ENCODE measurements at places on chromosomes 6 and 20. TPM values are rescaled to one million over a fixed set of nuclear protein-coding genes. Genes with fewer than 3 reads are reported as not detected.

Gene UNC5CL
- total RNA-seq, result under 0.01 TPM

Gene OR10C1
- not detected for total RNA-seq

Gene KCNK5
- total RNA-seq, result not detected

Gene BCAS1
- not detected for total RNA-seq

Gene PPP1R3G
- total RNA-seq, result 3.3 TPM

Gene SLC22A1
- 1.2 TPM for total RNA-seq

GRCh38 chr6:157867155-157867559, 44.1 kb downstream of the SNX9 start:
- DNase-seq, result peak; percentile 90

DNA sequence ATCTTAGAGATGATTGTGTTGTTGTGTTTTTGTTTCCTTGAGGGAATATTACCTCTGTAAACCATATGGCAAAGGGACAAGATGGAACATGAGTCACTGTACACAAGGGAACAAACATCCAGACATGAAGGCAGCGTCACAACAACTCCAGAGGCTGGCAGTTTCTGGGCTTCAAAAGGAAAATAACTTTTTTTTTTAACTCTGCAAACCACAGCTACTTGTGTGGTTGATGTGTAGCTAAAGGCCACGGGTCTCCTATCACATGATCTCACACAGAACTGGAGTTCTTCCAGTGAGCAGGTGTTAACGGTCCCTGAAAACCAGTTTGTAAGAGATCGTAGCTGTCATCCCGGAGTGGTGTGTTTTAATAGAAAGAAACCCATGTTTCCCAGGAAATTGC, 33.2 kb upstream of the HBS1L start:
- no peak for DNase-seq

DNA sequence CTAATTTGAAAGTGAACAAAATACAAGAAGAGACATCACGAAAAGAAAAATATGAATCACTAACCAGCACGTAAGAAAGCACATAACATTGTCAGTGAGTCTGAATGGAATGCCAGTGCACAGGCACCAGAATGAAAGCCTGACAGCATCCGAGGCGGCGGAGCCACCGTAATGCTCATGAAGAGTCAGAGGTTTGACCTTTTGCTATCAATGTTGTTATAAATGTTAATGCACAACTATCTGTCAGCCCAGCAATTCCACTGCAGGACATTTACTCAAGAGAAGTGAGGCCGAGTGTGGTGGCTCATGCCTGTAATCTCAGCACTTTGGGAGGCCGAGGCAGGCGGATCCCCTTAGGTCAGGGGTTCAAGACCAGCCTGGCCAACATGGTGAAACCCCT, 562.1 kb downstream of the PRKN start:
- no peak for DNase-seq

DNA sequence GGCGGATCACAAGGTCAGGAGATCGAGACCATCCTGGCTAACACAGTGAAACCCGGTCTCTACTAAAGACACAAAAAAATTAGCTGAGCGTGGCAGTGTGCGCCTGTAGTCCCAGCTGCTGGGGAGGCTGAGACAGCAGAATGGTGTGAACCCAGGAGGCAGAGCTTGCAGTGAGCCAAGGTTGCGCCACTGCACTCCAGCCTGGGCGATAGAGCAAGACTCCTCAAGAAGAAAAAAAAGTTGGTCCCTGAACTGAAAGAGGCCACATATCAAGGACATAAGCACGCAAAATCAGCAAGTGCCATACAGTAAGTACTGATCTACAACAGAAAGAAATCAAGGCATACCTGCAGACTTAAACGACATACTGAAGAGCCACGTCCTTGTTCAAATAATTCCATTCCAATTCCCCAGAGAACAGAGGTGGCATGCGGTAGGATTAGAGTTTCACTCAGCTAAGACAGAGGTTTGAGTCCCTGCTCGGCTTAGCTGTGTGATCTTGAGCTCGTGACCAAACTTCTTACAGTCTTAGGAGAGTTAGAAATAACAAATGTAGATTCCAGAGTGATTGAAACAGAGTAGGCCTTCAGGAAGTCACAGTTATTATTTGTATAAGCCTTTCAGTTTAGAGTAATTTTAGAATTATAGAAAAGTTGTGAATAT, 29.2 kb downstream of the B4GALT5 start:
- DNase-seq, result no peak

GRCh38 chr6:16787128-16787682, 25.9 kb upstream of the ATXN1 start:
- DNase-seq, result no peak

DNA sequence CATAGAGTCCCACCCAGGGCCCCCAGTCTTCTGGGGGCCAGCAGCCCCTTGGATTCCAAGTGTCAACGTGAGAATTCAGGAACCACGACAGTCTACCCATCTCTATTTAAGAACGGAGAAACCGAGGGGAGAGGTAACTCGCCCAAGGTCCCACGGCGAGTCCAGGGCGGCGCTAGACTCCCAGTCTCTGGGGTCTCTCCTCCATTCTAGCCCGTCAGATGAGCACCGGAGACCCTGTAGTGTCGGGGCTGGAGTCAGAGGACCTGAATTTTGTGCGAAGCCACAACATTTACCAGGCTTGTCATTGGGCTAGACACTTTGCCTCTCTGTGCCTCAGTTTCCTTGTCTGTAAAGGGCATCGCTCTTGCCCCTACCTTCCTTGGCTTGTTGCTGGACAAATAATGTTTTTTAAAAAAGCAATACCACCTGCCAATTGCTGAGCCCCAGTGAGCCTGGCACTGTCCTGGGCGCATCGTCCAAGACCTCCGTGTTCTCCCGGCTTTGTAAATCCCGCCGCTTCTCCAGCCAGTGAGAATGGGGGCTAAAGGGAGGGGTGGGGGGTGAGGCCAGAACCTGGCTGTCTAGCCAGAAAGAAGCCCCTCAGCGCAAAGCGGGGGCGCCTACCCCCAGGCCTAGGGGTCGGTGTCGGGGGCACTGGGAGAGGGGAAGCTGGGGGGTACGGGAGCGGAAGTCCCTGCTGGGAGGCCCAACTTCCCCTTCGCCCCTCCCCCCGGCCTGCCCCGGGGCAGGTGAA, 91.7 kb downstream of the NCR2 start:
- peak; percentile 15 for DNase-seq

DNA sequence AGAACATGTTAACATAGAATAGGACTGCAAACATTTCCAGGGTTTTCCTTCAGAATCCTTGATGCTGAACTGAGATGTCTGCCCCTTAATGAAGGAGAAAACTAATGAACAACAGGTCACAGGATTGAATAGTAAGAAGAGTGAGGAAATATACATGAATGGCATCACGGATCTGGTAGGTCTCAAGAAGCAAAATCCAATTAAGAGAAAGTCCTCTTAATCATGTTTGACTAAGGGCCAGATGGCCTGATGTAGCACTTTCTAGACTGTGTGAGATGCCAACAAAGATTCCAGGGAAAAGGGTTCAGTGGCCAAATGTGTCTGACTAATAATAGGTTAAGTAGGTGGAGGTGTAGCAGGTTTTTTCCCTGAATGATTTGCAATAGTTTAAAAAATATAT, 13.7 kb upstream of the SHPRH start:
- DNase-seq, result no peak

DNA sequence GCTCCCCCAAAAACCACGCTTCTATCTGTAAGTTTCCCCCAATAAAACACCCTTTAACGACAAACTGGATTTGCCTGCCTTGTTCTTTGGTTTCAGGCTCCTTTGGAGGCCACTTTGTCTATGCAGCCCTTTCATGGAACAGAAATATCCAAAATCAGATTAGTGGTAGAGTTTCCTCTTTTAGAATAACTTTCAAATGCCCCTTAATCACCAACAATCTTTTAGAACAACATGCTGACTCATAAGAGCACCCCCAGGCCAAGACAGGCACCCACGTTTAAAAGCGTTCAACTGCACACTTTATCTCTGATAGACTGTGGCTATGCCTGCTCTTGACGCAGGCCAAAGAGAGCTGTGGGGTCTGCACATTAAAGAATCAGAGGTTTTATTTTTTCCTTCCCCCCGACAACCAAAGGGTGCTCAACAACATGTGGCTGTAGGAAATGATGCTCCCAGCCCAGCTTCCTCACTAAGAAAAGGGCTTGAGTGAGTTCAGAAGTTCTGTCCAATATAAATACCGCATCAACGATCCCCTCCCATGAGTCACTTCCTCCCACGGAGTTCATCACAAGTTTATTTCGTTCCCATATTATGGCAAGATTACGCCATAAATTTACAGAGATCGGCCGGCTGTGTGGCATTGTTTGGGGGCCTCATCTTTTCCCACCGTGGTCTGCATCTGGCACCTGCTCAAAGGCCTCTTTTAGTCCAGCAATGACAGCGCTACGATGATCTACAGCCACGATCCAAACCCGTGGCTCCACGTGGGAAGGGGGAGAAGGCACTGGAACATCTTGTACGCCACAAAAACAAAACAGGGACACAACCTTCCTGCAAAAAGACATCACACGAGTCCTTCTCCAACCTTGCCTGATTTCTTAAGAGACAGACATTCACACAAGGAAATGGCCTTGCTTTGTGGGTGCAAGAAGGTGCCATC, 88.8 kb upstream of the NFATC2 start:
- DNase-seq, result peak; percentile 91

DNA sequence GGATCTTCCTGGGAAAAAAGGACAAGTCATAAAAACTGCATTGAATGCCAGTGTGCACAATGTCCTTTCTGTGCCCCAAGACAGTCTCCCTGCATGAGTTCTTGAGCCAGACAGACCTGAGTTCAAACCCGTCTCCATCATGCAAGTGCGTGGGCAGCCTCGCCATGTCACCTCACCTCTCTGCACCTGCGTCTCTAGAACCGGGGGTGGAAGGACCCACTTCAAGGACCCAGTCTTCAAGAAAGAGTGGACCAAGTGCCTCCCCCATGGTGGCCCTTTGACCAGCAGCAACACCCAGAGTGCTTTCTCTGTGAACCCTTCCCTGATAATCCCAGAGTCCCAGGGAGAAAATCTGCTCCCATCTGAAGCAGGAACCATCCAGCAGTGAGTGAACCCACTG, 23.5 kb upstream of the ANGPT4 start:
- no peak for DNase-seq

GRCh38 chr20:46990596-46991104, 96.0 kb downstream of the EYA2 start:
- no peak for DNase-seq

DNA sequence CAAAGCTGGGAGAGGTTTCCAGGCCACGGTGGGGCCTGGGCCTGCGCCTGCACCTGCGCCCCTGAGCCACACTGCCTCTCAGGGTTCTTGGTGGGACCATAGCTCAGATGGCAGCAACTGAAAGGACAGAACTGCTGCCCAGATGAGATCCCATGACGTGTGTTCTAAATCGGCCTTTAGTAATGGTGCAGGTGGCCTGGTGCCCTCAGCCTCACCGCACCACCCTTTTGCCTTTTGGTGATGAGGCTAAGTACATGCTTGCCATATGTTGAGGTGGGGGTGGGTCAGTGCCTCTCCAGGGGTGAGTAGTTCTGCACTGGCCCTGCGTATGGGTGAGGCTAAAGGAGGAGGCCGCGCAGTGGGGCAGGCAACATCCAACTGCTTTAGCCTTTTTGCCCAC, 7.4 kb downstream of the PSMG4 start:
- no peak for DNase-seq

- DNase-seq, result peak; percentile 91
Measured at GRCh38 chr6:3751077-3751729, at the start of gene PXDC1. PXDC1 (minus strand) TSS chr6:3751713; CDS start chr6:3751531, 182 bp downstream.

DNA sequence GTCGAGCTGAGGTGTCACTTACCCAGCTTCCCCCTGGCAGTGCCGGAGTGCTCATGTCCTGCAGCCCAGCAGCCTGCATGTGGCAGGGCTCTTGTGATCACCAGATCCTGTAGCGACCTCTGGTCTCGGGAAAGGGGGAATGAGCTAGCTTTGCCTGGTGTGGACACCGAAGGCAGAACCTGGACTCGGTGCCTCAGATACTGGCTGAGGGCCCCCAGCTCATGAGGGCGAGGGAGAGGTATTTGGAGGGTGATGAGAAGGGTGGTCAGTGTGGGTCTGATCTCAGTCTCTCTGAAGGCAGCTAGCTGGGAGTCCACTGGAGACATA, 26.3 kb downstream of the SUN5 start:
- no peak for DNase-seq

DNA sequence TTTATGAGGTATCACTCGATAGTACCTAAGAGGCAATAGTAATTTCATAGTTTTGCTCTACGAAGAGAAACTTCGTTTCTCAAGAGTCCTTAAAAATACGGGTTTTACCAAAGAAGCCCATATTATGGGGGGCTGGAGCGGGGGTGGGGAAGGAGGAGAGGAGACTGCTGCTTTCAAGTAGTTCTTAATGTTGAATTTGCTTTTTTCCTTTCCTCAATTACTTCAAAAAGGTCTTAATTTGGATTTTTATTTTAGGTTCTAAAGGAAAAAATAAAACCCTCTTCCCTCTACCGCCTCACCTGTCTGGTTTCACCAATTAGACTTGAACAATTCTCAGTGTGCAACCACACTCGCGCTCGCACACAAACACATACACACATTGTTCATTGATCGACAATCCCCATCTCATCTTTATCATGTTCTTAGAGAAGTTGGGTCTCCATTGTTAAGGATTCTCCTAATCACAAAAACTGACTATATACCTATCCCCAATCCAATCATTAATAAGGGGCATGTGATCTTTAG, 97.2 kb downstream of the HFE start:
- DNase-seq, result no peak

GRCh38 chr20:35344354-35344837, 52.2 kb upstream of the FAM83C start:
- peak; percentile 74 for DNase-seq

DNA sequence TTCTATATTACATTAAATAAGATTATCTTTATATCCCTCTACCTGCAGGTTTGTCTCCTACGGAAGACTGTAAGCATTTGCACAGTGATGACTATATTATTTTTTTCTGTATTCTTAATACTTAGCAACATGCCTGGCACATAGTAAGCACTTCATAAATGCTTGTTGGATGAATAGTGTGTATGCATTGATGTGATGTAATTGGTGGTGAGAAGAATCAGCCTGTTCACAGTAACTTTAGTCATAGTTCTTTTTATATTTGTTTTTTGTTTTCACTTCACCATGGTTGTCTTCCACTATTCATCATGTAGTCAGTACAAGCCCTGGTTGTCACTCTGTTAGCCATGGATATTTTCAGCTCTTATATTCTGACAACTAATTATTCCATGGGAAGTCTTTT, 184.0 kb upstream of the FLRT3 start:
- DNase-seq, result peak; percentile 30

- DNase-seq, result no peak
Measured at GRCh38 chr6:74320074-74320473, 624.1 kb downstream of the CD109 start.

DNA sequence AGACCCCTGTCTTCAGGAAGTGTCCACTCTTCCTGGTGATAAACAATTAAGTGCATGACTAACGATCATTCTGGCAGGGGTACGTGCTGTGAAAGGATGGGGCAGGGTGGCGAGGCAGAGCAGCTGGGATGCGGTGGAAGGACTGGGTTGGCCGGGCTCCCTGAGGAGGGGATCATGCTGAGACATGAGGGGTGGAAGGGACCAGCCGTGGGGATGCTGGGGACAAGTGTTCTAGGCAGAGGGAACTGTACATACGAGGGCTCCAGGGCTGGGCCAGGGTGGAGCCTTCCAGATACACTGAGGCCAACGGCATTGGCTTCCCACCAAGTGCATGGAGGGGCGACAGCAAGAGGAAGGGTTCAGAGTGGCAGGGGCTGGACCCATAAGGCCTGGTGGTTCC, 65.7 kb upstream of the SIRPA start:
- no peak for DNase-seq
